ENCODE measurements at places on chromosomes 6 and 20.

- DNase-seq, result no peak
Observed at GRCh38 chr6:79267128-79267527, 32.6 kb upstream of the HMGN3 start.

GRCh38 chr6:134609716-134610261 is 291.9 kb upstream of the SGK1 start:
- DNase-seq, result no peak

DNA sequence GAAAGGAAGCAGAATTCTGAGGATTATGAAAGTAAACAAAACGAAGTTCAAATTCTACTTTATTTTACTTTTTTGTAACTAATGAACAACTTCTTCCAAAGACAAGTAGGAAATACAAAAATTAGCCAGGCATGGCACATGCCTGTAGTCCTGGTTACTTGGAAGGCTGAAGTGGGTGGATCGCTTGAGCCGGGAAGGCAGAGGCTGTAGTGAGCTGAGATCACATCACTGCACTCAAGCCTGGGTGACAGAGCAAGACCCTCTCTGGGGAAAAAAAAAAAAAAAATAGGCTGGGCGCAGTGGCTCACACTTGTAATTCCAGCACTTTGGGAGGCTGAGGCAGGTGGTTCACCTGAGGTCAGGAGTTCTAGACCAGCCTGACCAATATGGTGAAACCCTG is 82.3 kb downstream of the ATG5 start:
- DNase-seq, result no peak

DNA sequence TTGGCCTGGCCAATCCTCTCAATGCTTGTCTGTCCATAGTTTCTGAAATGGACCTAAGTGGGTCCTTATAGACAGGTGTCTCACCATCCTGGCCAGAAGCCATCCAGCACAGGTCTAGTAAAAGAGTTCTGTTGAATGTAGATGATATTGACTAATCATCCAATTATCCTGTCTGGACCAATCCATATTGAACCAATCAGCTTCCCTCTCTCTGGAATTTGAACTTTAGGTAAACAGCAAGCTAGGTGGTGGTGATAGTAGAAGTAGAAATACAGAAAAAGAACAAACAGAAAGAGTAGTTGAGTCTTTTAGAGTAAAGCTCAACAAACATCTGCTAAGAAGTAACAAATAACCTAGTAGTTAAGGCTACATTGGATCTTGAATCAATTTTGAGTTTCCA is 9.5 kb upstream of the PNRC1 start:
- DNase-seq, result no peak

DNA sequence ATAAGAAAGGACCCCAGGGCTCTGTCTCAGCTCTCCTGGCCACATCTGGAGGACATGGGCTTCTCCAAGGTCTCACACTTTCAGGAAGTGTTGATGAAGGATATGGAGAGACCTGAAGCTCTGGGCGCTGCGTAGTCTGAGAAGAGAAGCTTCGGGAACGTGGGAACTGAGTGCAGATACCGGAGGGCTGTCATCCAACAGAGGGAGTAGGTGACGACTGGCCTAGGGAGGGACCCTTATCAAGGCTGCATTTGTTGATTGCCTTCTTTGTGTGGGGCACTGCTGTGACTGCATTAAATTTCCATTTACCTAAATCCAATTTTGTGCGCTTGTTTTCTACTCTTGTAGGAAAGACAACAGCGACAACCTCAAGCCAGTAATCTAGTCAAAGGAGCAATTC is 63.4 kb downstream of the PLG start:
- no peak for DNase-seq

DNA sequence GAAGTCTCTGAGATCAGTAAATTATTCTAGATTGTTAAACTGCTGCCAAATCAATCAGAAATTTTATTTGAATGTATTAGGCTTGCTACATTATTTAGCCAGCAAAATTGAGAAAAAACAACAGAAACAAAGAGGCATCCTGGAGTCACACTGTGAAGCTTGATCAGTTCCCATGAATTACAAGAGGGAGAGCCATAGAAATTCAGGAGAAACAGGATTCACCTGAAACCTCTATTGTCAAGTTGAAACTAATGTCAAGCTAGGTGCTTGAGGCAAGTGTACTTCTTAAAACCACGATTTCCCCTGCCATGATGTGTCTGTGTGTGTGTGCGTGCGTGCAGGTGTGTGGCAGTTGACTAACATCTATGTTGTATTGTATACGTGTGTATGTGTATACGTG is 439.1 kb upstream of the NOX3 start:
- DNase-seq, result no peak

GRCh38 chr20:53332022-53332837 is 261.4 kb downstream of the ZNF217 start:
- no peak for DNase-seq

GRCh38 chr6:157264701-157265100 is 58.6 kb downstream of the TMEM242 start:
- DNase-seq, result no peak

DNA sequence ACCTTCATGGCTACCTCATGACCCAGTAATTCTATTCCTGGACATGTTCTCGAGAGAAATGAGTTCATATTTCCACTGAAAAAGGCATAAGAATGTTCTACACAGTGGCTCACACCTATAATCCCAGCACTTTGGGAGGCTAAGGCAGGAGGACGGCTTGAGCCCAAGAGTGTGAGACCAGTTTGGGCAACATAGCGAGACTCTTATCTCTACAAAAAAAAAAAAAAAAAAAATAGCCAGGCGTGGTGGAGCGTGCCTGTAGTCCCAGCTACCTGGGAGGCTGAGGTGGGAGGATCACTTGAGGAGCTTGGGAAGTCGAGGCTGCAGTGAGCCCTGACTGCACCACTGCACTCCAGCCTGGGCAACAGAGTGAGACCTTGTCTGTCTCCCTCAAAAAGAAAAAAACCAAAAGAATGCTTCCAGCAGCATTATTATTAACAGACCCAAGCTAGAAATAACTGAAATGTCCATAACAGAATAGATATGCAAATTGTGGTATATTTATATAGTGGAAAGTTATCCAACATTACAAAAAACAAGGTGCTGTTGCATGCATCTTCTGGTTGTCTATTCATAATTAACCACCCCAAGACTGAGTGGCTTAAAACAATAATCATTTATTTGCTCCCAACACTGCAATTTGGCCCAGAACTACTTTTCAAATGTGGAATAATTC is 9.4 kb upstream of the RAB44 start:
- DNase-seq, result peak; percentile 40

DNA sequence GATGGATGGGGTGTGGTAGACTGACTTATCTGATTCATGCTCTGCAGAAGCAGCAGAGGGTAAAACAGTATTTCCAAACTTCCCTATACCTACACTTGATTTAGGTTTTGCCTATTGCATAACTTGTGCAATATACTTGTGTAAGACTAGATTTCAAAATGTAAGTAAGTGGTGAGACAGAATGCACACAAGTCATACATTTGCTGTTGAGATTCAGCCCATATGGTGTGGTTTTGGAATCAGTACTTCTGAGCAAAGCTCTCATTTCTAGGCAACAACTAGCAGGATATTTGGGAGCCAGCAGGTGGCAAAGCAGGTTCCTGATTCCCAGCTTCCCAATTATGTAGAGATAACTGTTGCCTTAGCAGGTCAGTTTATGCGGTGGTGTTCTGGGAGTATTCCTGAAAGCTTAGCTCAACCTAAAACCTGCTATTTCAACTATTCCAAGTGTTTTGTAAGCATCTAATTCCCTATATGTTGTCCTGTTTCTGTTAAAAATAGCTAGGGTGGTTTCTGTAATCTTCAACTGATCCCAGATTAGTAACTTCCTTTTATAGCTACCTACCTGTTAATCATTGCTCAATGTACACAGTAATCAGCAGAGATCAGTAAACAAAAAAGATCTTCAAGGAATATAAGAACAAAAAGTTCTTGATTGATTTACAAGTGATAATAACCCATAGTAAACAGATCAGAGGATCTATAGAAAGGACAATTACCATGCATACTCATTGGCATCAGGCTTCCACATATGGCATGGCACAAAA is 8.5 kb upstream of the FABP7 start:
- peak; percentile 55 for DNase-seq

- no peak for DNase-seq
Observed at GRCh38 chr6:170417881-170418280, 111.3 kb downstream of the FAM120B start.

All from suppressor macrophage treated with lipopolysaccharide for 1 hour (primary cell).